Esophagus muscularis mucosa (tissue), 4 donors: ENCODE measurements at places on chromosomes 1 and 21. TPM values are rescaled to one million over a fixed set of nuclear protein-coding genes. Genes with fewer than 3 reads are reported as not detected.

Gene FAAP20
- total RNA-seq, result 58.3 TPM

Gene SETSIP
- total RNA-seq, result not detected

Gene BRDT
- not detected for total RNA-seq

Gene GRHL3
- total RNA-seq, result not detected

Gene CLCA1
- total RNA-seq, result 0.11 TPM

Gene ELOA
- 41.7 TPM for total RNA-seq

Gene NUP210L
- not detected for total RNA-seq

Gene PATJ
- total RNA-seq, result 26.9 TPM

Gene SLC25A34
- total RNA-seq, result 0.69 TPM

Gene PRRX1
- 29.8 TPM for total RNA-seq

Gene CHRM3
- 75.5 TPM for total RNA-seq

Gene PLA2G2F
- total RNA-seq, result not detected

Gene GPR25
- total RNA-seq, result not detected

Gene FAM151A
- not detected for total RNA-seq

GRCh38 chr1:192379554-192379953 lies 62.8 kb downstream of the RGS21 start:
- no peak for DNase-seq

- DNase-seq, result no peak
Observed at GRCh38 chr1:21346365-21347071, 56.3 kb upstream of the ECE1 start.

DNA sequence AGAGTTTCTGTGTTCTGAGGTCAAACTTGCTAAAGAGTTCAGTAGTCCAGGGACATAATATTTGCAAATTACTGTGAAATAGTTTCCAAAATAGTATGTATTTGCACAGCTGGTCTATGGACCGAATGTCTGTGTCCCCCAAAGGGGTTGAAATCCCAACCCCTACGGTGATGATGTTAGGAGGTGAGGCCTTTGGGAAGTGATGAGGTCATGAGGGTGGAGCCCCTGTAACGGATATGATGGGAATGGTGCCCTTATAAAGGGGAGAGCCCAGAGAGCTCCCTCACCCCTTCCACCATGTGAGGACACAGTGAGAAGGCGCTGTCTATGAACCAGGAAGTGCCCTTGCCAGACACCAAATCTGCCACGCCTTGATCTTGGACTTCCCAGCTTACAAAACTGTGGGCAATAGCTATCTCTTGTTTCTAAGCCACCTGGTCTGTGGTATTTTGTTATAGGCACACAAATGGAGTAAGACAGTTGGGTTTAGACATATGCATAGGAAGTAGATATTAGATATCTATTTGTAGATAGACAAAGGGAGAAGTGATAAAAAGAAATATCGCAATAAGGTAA lies 21.7 kb downstream of the RNF187 start:
- DNase-seq, result no peak

DNA sequence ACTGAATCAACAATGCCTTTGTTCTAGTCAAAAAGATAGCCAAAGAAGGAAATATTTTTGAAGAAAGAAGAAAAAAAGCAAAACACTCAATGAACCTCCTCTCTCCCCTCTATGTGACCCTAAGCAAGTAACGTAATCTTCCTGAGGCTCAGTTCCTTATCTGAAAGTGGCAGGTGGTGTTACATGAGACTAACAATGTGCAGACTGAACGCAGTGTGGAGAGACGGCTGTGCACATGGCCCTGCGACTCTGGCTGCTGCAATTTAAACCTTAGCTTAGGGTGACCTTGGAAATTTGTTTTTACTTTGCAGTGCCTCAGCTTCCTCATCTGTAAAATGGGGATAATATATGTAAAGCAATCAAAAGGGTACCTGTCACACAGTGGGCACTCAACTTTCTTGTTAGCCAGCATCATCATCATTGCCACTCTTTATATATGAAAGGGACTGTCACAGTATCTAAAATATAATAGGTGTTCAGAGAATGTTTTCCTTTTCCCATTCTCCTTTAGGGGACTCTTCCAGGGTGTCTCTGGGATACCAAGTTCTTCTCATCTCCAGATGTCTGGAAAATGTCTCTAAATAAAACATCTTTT lies 100.1 kb upstream of the JUN start:
- DNase-seq, result no peak

DNA sequence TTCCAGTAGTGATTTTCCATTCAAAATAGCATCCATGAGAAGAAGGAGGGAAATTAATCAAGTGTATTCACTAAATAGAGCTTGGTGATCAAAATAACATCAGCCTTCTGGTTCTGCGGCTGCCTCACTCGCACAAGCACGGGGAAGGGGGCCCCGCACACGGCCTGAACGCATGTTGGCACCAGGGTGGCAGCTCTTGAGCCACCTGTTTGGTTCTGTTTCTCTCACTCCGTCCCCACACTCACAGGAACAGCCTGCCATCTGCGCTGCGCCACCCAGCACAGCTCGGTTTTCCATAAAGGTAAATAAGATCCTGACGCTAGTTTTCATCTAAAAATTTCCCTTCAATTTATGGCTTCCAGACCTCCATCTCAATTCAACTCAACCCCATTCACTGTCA lies 49.4 kb downstream of the TIAM1 start:
- no peak for DNase-seq

- no peak for DNase-seq
Observed at GRCh38 chr1:205532026-205532898, 27.8 kb downstream of the CDK18 start.

DNA sequence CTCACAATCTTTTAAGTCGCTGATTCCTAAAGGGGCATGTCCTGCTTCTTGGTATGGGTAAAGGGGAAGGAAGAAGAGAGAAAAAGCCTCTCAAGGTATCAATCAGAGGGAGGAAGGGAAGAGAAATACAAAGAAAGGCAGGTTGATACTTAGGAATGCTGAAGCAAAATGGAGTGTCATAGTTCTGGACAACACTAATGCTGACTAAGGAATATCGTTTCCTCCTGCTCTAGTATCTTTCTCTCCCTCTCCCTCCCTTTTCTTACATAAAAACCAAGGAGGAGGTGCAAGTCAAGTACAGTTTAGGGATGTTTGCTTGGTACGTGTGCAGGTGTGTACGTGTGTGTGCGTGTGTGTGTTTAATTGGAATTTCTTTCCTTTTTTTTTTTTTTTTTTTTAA lies 44.9 kb upstream of the IL12RB2 start:
- no peak for DNase-seq

DNA sequence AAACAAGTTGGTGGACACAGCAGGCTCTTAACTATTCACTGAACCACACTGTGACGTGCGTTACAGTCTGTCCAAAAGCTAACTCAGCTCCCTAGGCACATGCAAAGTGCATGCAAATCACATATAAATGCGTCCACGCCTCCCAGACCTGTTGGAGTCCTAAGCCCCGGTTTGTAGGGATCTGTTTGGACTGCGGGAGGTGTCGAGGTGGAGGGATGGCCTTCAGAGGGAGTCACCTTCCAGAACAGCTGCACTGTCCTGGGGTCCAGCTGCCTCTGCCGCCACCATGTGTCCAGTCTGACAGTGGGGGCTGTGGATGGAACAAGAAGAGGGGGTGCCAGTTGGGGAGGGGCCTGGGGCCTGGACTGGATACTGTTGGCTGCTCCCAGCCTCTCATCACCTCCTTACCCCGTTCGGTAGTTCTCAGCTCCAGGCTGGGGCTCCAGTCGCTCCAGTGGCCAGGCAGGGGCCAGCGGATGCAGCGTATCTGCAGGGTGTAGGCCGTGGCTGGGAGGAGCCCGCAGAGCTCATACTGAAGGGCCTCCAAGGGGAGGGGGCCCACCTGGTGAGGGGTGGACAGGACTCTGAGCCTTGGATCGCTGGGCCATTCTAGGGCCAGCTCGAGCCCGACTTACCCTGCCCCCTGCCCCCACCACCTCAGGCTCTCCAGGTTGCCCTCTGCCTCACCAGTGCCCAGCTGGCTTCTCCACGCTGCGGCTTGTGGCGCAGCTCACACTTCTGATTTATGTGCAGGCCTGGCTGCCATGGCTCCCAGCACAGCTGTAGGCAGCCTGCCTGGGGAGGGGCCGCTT lies 7.9 kb upstream of the MRPS15 start:
- no peak for DNase-seq

- DNase-seq, result no peak
Observed at GRCh38 chr1:13764588-13765332, 64.8 kb downstream of the PRDM2 start.

- DNase-seq, result no peak
Observed at GRCh38 chr1:55579332-55580001, 364.3 kb upstream of the USP24 start.

GRCh38 chr1:70994753-70995268 lies 52.8 kb downstream of the PTGER3 start:
- DNase-seq, result no peak

DNA sequence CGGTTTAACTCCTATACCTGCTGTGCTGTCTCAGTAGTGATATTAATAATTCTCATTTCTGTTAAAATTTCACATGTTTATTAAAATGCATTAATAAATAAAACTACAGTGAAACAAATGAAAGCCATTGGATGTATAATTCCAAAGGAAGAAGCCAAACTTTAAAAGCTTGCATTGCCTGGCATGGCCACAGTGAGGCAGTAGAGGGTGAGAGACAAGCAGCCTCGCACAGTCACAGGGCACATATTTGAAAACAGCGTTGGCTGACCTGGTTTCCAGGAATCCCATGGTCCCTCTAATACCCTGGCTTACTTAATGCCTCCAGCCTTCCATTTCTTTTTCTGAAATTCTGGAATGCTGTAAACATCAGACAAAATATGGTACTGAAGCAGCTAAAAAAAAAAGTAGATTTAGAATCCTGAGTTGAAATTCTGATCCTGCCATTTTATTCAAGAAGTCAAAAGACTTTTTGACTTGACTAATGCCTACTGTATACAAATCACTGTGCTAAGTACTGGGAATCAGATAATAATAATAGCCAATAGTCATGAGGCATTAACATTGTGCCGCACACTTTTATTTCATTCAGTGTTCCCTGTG lies 6.7 kb upstream of the RNASEL start:
- DNase-seq, result no peak

DNA sequence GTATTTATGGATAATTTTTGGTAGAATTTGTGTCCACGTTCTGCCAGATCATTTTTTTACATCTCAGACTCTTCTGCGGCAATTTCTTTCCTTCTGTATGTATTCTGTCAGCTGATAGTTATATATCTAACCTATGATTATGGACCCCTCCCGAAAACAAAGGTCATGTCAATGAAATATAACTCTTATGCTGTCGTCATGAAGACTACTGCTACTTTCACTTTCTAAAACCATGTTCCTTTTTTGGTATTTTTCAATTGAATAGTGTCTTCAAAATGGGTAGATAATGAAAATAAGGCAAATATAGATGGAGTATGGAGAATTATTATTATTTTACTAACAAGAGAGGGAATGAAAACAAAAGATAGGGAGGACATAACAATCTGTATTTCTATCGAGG lies 3.2 kb downstream of the ANGPTL1 start:
- no peak for DNase-seq

- peak; percentile 17 for DNase-seq
Observed at GRCh38 chr1:232029315-232029714, 402.7 kb downstream of the DISC1 start.

DNA sequence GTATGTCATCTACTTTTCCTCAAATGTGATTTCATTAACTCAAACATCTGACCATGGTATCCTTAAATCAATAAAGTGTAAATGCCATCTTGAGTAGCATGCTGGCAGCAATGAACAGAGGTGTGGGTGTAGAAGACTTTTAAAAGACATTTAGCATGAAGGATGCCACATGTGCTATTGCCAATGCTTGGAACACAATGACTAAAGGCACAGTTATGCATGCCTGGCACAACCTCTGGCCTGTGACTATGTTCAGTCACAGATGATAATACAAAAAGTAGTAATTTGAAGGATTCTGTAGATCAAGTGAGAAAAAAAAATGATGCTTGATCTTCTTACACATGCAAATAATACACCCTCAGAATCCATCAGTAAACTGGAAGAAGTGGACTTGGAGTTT lies 938.9 kb upstream of the ADGRL4 start:
- DNase-seq, result no peak

DNA sequence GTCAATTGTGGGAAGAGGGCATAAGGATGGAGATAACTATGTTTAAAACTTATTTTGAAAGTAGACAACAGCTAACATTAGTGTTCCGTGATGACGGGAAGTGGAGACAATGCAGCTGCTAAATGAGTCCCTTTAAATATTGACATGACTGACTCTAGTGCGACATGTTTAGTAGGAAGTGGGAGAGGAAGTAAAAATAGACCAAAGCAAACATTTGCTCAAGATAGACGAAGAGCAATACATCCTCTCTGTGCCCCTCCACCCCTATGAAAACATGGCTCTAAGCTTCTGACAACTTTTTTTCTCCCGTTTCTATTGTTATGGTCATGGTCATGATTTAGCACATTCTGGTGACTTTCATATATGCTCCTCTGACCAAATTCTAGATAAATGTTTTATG lies 60.0 kb upstream of the HMCN1 start:
- no peak for DNase-seq

- no peak for DNase-seq
Observed at GRCh38 chr1:74425676-74426075, 86.7 kb downstream of the LRRC53 start.

GRCh38 chr21:35352793-35353192 lies 303.7 kb upstream of the RUNX1 start:
- peak; percentile 55 for DNase-seq

DNA sequence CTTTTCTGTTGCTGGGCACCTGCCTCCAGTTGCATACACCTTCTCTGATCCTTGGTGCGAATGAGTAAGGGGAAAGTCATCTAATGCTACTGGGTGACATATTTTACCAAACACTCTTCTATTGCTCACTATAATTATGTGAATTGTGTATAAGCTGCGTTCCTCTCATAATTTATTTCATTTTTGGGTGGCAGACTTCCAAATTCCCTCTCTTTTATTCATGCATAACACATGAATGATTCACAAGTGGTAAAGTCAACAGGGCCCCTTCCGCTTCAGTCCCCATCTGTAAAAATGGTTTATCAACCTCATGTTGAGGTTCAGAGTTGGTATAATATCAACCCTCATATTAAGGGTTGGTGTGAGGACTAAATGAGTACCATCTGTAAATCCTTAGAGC lies 3.2 kb upstream of the QSOX1 start:
- DNase-seq, result no peak

DNA sequence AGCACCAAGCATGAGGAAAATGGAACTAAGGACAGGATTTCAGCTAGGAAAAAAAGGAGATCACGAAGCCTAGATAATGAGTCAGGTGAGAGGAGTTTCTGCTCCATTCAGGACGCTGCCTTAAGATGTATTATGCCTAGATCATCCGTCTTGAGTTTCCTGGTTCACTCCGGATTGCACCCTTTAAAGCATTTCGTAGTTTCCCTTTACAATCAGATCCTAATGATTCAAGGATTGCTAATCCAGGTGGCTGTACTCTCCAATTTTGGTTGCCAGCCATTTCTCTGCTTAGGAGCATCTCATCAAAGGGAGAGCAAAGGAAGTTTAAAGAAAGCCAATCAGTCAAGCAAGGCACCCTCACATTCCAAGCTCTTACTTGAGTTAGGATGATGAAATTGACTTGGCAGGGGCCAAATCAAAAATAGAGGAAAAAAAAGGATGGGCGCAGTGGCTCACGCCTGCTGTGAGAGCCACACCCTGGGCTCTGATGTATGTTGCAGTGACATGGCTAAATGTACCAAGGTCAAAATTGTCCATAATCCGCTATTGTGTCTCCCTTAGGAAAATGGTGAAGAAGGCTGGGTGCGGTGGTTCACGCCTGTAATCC lies 156.9 kb upstream of the SOD1 start:
- no peak for DNase-seq

- DNase-seq, result no peak
Observed at GRCh38 chr1:159430985-159431384, 1.0 kb upstream of the OR10J4 start.
